ENCODE measurements at places on chromosomes 2 and 18.

GRCh38 chr2:11102466-11102865 is 52.8 kb upstream of the SLC66A3 start:
- DNase-seq, result no peak

DNA sequence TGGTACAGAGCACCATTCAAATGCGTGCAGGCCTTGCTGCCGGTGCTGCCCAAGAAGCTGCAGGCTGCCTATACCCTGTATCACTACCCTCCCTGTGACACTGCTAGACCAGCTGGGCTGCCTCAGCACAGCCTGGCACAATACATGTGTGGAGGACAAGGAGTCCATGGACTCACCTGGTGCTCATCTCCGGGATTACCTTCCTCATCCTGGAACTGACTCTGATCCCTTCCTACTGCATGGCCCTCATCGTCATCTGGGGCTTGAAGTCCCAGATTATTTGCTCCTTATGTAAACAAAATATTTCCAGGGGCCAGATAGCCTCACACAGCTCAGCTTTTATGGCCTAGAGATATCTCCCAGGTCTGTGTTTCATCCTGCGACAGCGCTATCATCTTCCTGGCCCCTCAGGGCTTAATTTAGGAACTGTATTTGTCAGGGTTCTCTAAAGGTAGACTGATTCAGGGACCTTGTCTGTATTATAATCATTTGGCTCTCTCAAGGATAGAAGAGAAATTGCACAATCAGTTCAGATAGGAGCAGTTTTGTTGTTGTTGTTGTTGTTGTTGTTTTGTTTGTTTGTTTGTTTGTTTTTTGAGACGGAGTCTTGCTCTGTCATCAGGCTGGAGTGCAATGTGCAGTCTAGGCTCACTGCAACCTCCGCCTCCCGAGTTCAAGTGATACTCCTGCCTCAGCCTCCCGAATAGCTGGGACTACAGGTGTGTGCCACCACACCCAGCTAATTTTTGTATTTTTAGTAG is 42.9 kb downstream of the WDR75 start:
- no peak for DNase-seq

- DNase-seq, result no peak
Measured at GRCh38 chr18:70028734-70029133, 81.1 kb upstream of the CD226 start.

DNA sequence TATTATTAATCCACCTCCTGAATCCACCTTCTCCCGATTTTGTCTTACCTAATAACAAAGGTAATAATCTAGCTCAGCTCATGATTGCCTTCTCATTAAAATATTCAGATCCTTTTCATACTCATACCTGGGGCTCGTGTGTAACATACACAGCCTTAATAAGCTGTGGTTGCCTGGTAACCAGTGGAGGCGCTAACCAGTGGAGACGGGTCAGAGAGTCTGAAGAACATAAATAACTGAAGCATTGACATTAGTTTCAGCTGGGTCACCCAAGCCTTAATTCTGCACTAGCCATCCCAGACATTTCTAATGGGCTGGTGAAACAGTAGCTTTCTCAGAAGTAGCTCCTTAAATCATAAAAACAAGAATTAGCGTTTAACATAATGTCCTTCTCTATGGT is 14.8 kb upstream of the DTNA start:
- DNase-seq, result no peak

GRCh38 chr18:57965246-57965645 is 78.8 kb upstream of the NEDD4L start:
- no peak for DNase-seq

- no peak for DNase-seq
Measured at GRCh38 chr2:219720956-219721355, 93.5 kb downstream of the SLC4A3 start.

GRCh38 chr2:150669492-150669891 is 182.0 kb upstream of the RND3 start:
- DNase-seq, result no peak

- no peak for DNase-seq
Measured at GRCh38 chr18:40489301-40489700, 1465.7 kb upstream of the PIK3C3 start.

DNA sequence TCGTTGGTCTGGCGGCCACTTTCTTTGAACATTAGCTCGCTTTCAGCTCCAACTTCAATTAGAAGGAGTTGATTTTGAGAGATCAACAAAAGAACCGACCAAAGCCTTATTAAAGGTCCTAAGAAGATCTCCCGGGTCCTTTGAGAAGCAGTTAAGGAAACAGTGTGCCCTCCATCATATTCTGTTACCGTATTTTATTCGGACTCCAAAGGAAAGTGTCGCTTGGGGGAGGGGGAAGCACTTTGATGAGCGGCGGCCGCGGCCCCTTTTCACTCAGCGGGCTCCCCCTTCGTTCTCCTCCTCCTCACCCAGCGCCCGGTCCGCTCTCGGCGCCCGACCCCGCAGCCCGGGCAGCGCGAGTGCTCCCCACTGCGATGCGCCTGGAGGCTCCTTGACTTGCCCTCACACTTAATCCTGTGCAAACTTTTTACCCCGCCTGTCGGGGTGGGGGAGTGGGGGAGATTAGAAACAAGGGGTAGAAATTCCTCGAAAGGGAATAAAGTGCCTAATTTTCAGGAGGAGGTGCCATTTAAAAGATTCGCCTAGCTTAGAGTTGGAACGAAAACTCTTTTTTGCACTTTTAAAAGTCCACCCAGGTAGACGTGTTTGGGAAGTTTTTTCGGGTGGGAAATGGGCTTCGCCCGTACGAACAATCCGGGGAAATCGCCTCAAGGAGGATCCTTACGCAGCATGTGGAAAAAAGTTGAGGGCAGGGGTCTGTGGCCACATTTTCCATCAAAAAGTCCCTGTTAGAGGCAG is 1.2 kb upstream of the OTX1 start:
- no peak for DNase-seq
